T-helper 2 cell (primary cell): ENCODE measurements at places on chromosomes 6 and 20.

GRCh38 chr20:15251171-15251570 is 913.8 kb upstream of the FLRT3 start:
- no peak for DNase-seq

DNA sequence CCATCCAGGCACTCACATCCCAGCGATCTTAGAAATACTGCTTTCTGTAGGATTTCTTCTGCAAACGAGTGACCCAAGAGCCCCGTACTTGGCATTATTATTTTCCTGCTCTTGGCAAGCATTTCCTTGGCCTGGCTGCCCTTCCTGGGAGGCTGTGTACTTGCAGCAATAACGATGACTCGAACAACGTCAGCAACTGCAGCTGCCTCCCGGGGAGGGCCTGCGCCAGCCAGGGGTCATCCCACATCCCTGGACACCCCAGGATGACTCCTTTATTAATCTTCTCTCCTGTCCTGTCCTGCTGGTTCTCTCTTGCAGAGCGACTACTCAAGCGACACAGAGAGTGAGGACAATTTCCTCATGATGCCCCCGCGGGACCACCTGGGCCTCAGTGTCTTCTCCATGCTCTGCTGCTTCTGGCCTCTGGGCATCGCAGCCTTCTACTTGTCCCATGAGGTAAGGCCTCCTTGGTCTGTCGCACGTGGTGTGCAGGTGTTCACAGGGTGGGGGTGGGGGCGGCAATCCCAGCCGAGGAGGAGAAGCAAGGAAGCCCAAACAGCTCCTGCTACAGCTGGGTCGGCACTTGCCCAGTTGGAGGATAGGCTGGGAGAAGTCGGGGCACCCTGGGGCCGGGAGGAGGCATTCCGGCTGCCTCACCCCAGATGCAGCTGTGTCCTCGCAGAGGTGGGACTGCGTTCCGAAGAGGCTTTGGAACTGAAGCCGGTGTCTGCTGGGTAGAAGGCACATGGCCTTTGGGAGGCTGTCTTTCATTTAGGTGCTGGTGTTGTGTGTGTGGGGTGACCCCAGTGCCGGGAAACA is 115.3 kb downstream of the SYNDIG1 start:
- DNase-seq: no peak

DNA sequence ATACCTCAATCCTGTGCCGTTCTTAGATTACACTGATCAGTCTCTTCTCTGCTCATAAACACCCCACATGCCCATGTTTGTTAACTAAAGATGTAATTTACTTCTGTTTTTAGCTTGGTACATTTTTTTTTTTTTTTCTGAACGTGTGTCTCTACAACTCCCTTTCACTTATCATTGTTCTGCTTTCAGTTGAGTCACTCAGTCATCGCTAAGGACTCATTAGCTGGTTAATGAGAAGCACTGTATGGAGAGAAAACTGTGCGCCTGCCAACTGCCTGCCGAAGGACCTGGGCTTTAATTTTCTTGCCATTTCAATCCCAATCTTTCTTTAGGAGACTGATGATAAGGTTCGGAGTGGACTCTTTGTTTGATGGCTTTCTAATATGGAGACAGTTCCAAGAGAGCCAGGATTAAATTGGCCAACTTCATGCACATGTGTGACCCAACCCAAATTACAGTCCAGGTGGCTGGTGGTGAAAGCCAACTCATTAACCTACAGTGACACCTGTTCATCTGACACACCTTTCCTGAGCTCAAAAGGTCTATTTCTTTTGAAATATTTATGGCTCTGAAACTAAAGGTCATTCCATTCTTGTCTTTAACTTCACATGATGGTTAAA is 334.1 kb downstream of the BCKDHB start:
- DNase-seq: no peak

GRCh38 chr6:34657037-34657306 is 39.6 kb downstream of the ILRUN start:
- DNase-seq: no peak

GRCh38 chr20:5729348-5729747 is 20.9 kb upstream of the SHLD1 start:
- DNase-seq: no peak

DNA sequence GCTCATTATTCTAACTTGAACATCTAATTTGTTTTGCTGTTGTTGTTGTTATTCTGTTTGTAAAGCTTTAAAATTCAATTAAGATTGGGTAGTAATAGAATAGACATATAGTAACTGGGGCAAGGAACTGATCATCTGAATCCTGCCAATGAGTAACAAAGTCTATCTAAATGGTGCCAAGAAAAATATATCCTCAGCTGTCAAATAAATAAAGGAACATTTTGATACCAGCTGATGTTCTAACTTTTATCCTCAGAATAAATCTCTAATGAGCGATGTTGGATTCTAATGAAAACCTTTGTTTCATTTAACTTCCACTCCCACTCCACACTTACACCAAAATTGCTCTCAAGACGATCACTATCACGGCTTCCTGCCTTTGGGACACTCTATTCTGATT is 210.9 kb downstream of the TINAG start:
- no peak for DNase-seq

DNA sequence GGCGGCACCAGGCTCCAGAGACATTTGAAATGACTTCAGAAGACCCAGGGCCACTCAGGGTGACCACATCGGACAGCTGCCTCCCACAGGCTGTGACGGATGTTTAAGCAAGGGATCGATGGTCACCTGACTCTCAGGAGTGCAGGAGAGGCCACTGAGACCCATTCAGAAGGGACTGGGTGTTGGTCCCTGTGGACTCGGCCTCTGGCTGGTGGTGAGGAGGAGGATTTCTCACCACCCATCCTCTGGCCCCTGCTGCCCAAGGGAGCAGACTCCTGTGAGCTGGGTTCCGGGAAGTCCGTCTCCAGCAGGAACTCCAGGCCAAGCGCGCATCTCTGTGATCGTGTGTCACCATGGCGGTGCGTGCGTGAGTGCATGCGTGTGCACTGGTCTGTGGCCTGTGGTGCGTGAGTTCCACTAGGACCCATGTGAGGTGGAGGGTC is 25.5 kb downstream of the NPEPL1 start:
- no peak for DNase-seq

DNA sequence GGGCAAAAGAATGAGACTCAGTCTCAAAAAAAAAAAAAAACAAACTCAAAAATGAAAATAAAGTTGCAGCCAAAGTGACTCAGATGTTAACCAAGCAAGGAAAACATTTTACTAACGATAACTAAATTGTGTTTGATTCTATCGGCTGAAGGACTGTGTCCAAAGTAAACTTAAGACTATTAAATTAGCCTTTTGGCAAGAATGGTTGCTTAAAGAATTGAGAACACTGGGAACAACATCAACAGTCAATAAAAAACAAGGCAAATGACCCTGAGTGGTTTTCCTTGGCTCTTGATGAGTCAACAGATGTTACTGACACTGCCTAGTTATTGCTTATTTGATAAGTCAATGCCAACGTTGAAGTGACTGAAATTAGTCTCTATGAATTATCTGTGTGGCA is 36.7 kb downstream of the POU3F2 start:
- DNase-seq: no peak

GRCh38 chr6:103617642-103618041 is 1242.1 kb downstream of the HACE1 start:
- DNase-seq: no peak

GRCh38 chr6:154404791-154405400 is 48.3 kb upstream of the IPCEF1 start:
- no peak for DNase-seq

DNA sequence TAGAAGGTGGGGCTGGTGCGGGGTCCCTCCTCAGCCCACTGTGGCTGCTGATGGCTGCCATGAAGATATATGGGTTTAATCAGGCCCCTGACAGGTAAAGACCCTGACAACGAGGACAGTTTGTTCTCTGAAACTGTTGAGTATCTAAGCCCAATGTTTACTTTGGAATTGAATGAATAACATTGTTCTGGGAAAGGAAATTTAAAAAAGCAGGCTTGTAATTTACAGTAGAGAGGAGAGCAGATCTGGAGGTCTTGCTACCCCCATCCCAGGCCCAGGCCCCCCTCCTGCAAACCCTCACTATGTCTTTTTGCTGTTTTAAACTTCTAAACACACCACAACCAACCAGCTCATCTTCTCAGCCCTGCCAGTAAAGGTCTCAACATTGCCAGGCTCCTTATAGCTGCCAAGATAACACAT is 171.3 kb downstream of the CDC5L start:
- no peak for DNase-seq

- no peak for DNase-seq
These were observed 38.2 kb downstream of the JAG1 start for GRCh38 chr20:10635476-10636208.

DNA sequence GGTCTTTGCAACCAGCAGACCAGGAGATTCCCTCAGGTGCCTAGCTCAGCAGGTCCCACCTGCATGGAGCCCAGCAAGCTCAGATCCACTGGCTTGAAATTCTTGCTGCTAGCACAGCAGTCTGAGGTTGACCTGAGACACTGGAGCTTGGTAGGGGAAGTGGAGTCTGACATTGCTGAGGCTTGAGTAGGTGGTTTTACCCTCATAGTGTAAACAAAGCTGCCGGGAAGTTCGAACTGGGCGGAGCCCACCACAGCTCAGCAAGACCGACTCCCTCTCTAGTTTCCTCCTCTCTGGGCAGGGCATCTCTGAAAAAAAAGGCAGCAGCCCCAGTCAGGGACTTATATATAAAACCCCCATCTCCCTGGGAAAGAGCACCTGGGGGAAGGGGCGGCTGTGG is 34.3 kb downstream of the PRSS35 start:
- DNase-seq: no peak

- no peak for DNase-seq
These were observed 29.1 kb downstream of the HECA start for GRCh38 chr6:139164001-139164400.

DNA sequence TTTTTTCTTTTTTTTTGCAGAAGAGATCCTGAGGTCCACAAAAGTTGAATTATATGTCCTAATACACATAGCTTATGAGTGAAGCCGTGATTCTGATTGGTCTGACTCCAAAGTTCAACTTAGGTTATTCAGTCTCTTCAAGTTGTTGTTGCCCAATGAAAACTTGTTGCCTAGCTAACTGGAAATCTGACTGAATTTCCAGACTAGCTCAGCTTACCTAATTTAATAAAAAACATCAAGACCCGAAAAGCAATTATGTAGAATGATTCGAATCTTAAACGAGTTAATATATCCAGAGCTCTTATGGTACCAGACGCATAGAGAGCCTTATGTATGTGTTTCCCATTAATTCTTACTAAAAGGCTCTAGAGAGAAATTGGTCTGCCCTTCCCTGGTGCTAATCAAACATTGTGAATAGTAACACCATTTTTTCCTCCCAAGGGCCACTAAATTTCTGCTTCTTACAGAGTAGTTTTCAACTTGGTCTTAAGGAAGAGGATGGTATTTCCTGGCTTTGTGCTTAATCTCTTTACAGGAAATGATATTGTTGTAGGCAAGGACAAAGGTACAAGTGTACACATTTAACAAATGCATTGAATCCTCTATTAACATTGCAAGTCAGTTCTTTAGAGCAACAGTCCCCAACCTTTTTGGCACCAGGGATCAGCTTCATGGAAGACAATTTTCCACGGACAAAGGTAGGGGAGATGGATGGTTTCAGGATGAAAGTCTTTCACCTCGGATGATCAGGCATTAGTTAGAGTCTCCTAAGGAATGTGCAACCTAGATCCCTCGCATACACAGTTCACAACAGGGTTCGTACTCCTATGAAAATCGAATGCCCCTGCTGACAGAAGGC is 107.9 kb downstream of the TSHZ2 start:
- no peak for DNase-seq

GRCh38 chr6:134675110-134676054 is 274.5 kb downstream of the ALDH8A1 start:
- DNase-seq: no peak

GRCh38 chr6:68342286-68342685 is 292.8 kb upstream of the ADGRB3 start:
- no peak for DNase-seq

DNA sequence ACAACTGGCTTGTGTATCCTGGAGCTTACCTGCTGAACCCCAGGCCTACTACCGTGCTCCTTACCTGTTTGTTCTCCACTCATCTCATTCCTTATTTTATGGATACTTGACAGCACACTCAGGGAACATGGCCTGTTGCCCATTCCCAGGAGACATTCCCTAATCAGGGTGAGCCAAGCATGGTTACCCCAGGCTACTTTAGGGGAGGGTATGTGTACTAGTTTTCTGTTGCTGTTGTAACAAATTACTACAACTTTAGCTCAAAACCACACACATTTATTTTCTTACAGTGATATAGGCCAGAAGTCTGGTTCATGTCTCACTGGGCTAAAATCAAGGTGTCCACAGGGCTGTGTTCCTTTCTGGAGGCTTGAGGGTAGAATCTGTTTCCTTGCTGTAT is 15.0 kb upstream of the TRAM2 start:
- no peak for DNase-seq

DNA sequence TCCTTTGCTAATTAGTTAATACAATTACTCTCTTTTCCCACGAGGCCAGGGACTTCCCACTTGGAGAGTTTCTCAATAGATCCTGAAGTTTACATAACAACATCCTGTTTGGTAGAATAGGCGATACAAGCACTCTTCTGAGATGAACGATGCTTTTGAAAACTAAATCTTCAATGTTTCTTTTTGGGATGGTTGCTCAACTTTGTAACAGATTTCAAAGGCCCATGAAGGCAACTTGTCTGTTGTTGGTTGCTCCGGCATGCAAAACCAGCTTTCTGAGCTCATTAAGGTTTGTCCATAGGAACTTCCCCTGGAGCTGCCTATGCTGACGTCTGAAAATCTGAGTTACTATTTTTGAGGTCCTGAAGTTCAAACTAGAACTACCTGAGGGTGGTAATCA is 25.9 kb upstream of the ROS1 start:
- no peak for DNase-seq

GRCh38 chr6:111979633-111980032 is 74.3 kb upstream of the CCN6 start:
- no peak for DNase-seq

- DNase-seq: no peak
These were observed 42.6 kb downstream of the RNF144B start for GRCh38 chr6:18429655-18430297.

DNA sequence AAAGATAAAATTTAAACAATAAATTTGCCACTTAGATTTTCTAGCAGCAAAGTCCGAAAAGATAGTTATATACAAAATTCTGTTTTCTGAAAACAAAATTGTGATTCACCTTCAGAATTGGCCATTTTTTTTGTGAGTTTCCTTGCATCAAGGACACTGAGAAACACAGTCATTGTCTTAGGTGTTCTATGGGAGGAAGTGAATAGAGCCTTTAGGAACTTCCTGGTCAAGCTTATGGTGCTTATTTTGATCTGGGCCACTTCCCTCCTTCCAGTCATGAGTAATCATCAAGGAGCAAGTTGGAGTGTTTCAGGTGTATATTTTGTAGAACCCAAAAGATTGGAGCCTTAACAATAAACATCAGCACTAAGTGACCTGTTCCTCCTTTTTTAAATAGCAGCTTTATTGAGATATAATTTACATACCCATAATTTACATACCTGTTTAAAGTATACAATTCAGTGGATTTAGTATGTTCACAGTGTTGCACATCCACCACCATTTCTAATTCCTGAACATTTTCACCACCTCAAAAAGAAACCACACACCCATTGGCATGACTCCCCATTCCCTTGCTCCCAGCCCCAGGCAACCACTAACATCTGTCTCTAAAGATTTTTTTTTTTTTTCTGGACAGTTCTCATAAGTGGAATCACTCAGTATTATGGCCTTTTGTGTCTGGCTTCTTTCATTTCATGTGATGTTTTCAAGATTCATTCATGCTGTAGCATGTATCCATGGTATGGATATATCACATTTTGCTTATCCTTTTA is 17.6 kb downstream of the TMEM74B start:
- no peak for DNase-seq
